H1 (cell line): ENCODE measurements at places on chromosomes 3 and 15.
A peak's percentile ranks its signal among the peaks of the same experiment; 100 is the strongest.

- no peak for DNase-seq
Measured at GRCh38 chr15:75104804-75105557, 81.6 kb downstream of the PPCDC start.

- DNase-seq: no peak
Measured at GRCh38 chr3:143783851-143784370, 64.4 kb downstream of the SLC9A9 start.

GRCh38 chr3:39346785-39347585, 17.5 kb downstream of the CCR8 start:
- no peak for DNase-seq

DNA sequence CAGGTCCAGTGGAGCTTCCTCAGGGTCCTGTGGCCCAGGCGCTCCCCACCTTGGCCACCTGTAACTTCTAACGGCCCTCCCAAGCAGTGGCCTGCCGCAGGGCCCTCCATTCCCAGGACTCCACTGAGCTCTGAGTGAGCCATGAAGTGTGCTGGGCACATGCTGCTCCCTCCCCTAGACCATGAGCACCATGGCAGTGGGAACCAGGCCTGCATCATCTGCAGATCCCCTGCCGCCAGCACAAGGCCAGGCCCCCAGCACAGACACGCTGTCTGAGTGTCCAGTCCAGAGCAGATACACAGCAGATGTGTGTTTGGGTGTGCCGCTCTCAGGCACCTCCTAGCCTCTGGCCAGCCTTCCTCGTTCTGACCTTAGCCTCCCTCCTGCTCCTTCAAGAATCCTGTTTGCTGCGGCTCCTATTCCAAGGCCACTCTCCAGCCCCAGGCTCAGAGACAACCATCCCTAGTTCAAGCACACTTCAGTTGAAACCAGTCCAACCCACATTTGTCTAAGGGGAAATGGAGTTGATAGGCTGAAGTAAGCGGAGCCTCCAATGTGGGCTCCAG, 7.0 kb upstream of the KLF15 start:
- DNase-seq: no peak

DNA sequence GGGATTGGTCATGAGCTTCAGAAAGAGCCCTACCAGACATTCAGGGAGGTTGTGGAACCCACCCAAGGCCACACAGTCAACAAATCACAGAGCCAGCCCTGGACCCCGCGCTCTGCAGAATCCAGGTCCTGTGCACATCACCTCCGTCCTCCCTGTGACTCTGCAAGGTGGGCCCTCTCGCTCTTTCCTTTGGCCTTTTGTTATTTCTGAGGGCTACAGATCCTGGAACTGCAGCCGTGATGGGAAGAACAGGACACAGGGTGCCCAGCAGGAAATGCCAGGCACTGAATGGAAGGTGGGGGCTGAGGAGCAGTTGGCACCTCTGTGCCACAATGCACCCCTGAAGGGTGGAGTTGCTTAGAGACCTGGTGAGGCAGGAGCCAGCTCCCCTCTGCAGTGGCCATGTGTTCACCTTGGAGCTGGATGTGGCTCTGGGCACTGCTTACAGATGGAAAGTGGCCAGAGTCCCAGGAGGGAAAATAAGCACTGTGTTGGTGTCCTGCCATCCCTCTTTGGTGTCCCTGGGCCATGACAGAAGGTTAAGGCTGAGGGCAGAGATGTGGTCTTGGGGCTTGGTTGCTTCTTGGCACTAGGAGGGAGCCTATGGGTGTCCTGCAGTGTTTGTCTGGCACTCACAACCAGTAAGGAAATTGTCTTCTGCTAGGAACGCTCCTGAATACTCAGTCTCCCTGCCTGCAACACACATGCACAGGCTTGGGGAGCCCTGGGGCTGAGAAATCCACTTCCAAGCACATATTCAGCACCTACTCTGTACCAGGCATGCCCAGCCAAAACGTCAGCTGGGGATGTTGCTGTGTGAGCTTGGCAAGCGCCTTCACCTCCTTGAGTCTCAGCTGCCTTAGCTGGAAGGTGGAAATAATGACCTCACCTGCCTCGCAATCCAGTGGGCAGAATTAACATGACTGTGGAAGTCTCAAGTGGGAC, 98.0 kb upstream of the SLC6A6 start:
- DNase-seq: no peak

GRCh38 chr3:27105904-27106303, 263.3 kb downstream of the NEK10 start:
- peak; percentile 56 for DNase-seq

DNA sequence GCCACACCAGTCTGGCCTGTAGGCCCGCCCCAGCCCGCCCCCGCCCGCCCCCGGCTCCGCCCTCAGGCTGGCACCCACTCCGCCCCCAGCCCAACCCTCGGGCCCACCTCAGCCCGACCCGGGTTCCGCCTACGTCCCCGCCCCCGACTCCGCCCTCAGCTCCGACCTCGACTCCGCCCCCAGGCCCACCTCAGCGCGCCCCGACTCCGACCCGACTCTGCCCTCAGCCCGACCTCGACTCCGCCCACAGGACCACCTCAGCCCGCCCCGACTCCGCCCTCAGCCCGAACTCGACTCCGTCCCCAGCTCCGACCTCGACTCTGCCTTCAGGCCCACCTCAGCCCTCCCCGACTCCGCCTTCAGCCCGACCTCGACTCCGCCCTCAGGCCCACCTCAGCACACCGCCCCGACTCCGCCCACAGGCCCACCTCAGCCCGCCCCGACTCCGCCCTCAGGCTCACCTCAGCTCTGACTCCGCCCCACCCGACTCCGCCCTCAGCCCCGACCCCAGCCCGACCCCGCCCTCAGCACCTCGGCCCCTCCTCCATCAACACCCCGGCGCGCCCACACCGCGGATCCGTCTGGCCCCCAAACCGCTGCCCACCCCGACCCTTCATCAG, at the start of gene RAB43:
RAB43 (minus strand) TSS at position 13 of the 620 bp plus-strand sequence. CDS start 315 bp downstream, outside the sequence.
- peak; percentile 99 for DNase-seq

- no peak for DNase-seq
Measured at GRCh38 chr3:134846911-134847317, 51.9 kb downstream of the EPHB1 start.

GRCh38 chr3:63705092-63705645, 52.7 kb downstream of the SNTN start:
- no peak for DNase-seq

DNA sequence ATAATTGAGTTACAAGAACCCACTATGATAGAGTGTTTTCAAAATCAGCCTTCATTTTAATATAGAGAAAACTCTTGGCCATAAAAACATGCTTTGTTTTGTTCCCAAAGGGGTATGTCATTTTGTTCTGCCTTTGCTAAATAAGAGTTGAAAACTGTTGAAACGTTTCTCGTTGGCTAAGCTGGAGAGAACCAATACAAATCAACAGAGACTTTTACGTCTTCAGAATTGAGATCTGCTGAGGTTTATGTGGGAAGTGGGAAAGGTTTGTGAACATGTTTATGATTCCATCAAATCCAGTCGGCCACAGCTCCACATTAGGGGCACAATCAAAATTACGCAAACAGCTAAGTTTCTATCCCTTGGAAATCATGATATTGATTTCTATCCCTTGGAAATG, 102.0 kb downstream of the IGF2BP2 start:
- no peak for DNase-seq

DNA sequence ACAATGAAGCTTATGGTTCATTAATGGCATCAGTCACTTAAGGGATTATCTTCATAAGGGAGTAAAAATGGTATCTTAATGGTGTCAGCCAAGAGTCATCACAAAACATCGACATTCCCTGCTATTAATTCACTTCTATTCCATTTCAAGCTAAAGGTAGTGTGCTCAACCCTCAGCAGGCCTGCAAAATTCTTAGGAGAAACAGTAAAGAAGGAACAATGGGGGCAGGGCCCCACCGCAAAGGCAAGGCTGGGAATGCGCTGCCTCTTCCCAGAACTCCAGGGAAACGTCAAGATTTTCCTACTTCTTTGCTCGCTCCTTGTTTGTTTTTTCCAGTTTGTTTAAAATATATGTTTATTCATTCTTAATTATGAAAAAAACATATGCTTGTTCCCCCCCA, 187.3 kb upstream of the TSC22D2 start:
- DNase-seq: no peak

DNA sequence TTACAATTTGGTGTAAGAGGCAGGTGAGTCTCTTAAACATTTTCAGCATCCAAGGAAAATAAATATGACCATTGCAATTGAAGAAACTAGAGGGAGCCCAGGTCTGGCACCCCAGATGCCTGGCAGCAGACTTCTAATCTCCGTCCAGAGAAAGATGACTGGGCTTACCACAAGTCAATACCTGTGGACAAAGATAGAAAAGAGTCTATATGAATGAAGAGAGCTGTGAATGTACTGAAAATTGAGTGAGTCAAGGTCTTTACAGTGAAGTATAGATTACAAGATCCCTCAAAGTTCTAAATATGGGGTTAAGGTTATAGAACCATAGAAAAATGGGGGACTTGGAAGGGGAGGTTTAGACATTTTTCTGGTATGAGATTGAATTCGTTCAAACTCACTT, 827.4 kb upstream of the NR2F2 start:
- DNase-seq: no peak

- DNase-seq: peak; percentile 58
Measured at GRCh38 chr3:135895106-135895733, 70.3 kb upstream of the PPP2R3A start.

DNA sequence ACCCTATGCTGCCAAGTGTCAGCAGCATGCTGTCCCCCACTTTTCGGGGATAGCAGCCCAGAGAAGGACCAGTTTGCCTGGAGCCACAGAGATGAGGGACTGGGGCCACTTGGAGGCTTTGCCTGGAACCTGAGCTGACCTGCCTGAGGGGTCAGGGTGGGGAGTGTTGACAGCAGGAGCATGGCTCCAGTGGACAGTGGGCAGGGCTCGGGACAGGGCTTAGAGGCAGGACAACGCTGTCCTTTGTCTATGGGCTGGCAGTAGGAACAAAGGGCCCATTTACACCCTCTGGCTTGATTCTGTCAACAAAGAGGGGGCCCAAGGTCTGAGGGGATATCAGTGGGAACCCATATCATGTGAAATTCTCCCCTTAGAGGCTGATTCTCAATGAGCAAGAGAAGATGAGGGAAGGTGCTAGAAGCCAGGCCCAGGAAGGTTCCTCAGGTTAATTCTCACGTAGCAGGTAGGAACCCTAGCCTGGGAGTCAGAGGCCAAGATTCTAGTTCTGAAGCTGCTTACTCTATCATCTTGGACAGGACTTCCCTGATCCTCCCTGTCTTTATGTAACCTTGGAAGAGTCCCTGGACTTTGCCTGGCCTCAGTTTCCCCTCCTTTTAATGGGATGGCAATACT, 29.7 kb upstream of the HHATL start:
- no peak for DNase-seq

DNA sequence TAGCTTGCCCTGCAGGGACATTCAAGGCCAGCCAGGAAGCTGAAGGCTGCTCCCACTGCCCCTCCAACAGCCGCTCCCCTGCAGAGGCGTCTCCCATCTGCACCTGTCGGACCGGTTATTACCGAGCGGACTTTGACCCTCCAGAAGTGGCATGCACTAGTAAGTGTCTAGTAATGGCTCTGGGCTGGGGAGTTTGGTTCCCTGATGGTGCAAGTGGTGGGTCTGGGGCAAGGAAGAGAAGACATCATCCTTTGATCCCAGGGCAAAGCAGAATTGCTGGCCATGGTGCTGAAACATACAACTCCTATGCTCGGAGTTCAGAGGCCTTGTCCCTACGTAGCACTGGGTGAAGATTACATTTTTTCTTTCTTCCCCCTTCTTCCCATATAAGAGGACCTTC, 311.4 kb downstream of the EPHB1 start:
- DNase-seq: peak; percentile 67

GRCh38 chr3:171806200-171807128, 3.8 kb downstream of the PLD1 start:
- DNase-seq: no peak

- DNase-seq: no peak
Measured at GRCh38 chr3:48436855-48437254, 3.1 kb downstream of the CCDC51 start.

DNA sequence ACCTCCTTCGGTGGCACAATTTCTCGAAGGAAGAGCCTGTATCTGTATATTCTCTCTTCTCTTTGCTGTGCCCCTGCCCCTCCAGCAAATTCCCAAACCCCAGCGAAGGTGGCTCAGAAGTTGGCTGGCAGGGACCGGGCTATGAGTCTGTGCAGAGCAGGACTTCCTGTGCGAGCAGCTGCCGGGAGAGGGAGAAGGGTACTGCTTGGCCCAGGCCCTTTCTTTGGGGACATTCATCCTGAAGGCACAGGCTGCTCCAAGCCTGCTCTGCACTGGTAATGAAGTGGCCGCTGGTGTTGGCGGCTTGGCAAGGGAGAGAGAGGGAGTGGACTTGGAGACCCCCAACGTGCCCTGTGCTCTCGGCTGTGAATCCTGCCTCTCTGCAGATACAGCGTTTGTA, 1.5 kb downstream of the SLC6A11 start:
- no peak for DNase-seq

GRCh38 chr3:27714146-27714526, 8.0 kb downstream of the EOMES start:
- DNase-seq: no peak

DNA sequence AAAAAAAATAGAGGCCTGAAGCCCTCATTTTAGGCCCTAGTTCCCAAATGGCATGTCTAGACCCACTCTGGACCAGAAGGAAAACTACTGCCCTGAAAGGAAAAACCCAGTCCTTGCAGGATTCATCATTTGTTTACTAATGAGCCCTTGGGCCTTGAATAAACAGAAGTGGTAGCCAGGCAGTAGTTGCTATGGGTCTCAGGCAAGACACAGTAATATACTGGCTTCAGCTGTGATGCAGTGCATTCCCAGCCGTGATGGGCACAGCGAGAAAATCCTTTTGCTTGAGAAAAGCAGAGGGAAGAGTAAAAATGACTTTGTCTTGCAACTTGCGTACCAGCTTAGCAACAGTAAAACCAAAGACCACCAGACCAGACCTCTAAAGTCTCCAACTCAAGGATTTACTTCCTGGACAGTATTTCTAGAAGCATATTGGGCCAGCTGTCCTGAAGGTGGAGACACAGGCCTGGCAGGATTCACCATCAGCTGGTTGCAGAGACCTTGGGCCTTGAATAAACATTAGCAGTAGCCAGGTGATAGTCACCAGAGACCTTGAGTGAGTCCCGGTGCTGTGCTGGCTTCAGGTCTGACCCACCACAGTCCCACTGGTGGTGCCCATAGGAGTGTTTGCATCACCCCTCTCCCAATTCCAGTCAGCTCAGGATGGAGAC, 208.3 kb upstream of the SLITRK3 start:
- DNase-seq: no peak

- no peak for DNase-seq
Measured at GRCh38 chr15:58870451-58870850, 63.0 kb downstream of the SLTM start.

DNA sequence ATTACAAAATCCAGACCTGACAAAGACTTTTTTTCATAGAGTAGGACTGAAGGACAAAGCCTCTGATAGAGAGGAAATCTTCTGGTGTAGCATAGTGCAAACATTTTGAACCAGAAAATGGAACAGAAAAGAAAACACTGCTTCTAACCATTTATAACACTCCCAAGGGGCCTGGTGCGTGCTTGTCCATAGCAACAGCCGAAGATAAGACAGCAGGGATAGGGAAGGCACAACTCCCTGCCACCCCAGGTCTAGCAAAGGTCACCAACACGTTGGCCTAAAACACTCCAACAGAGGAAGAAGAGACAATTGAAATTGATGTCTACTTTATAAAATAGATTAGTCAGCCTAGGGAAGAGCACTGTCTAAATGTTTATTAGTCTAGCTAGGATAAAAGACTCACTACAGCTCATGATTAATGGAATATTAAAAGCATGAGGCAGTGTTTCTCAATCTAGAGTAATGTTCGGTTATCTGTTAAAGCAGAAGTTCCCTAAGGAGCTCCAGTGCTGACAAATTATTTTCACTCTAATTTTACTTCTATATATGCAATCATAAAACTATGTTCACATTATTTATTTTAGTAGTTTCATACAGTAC, 145.2 kb downstream of the P3H2 start:
- DNase-seq: no peak

GRCh38 chr3:49296781-49297411, 19.9 kb upstream of the C3orf62 start:
- DNase-seq: no peak
